AG10803 (cell line): ENCODE measurements at places on chromosomes 13 and 19.

GRCh38 chr13:76641056-76641455 lies 245.1 kb downstream of the KCTD12 start:
- peak; percentile 46 for DNase-seq

GRCh38 chr13:99027661-99028425 lies 50.0 kb upstream of the DOCK9 start:
- no peak for DNase-seq

DNA sequence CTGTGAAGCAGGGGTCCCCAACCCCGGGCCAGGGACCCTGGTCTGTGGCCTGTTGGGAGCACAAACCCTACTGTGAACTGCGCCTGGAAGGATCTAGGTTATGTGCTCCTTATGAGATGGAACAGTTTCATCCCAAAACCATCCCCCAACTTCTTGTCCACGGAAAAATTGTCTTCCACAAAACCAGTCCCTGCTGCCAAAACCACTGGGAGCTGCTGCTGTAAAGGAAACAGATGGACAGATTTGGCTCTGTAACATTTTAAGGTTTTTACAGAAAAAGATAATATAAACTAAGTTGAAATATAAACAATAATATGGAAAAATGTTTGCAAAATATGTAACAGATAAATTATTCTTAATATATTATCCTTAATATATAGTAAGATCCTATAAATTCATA lies 73.7 kb downstream of the COG6 start:
- DNase-seq = peak; percentile 34

GRCh38 chr13:94864474-94864873 lies 152.1 kb upstream of the SOX21 start:
- DNase-seq = no peak

DNA sequence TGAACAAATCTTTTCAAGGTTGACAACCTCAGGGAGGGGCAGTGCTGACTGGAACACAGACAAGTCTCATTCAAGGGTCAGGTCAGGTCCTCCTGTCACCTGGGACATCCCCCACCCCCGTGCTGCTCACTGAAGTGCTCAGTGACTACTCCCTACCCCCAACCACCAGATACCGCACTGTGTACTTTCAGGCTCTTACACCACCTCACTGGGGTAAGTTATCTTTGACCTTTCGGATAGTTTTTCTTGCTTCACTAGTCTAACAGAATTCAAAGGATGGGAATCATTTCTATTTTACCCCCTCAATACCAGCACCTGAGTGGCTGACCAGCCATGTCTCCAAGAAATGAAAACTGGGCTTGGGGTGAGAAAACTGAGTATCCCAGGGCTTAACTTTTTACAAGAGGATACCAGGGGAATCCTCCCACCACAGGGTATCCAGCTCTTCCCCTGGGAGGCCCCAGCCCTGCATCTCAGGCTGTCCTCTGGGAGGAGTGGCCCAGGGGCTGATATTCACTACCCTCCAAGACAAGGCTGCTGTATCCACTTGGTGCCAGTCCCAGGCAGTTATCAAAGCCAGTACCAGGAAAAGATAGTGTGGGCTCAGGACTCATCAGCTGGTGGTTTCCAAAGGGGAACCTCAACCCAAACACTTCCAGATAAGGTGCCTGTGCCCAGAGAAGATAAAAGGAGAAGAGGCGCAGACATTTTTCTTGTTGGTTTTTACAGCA lies 2.1 kb downstream of the ZNF563 start:
- no peak for DNase-seq

GRCh38 chr19:30647891-30648720 lies 275.9 kb downstream of the ZNF536 start:
- peak; percentile 56 for DNase-seq

GRCh38 chr13:93286047-93286446 lies 59.4 kb downstream of the GPC6 start:
- no peak for DNase-seq

- DNase-seq = peak; percentile 17
Observed at GRCh38 chr13:73952648-73953047, 181.6 kb downstream of the KLF12 start.

DNA sequence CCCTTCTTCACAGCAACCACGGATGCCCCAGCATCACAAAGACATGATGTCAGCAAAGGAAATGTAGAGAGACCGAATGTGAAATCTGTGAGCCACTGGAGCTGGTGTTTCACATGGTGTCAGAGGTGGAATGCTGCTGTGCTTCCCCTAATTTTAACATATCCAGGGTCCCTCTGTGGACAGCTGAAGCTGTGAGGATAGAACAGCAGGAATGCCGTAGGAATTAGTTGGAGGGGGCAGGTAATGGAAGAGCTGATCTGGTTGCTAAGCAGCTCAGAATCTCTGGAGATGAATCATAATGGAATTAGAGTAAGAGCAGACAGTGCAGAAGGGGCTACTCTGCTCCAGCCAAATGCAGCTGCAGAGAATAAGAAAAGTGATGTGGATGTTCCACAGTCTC lies 68.9 kb upstream of the ZNF835 start:
- no peak for DNase-seq

DNA sequence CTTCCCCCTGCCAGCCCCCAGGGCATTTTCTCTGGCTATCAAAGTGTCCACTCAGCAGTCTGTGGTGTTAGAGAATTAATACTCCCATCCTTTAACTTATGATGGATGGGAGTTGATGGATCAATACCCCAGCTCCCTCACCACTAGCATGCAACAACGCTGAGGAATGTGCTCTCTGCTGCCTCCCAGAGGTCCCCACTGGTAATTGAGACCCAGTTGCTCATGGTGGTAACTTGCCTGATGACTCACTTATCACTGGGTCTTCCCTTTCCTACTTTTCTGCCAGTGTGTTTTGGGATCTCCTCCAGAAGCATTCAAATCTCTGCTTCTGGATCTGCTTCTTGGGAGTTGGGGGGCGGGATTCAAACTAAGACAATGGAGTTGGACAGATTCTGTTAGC lies 20.3 kb upstream of the CACNA1A start:
- peak; percentile 5 for DNase-seq

DNA sequence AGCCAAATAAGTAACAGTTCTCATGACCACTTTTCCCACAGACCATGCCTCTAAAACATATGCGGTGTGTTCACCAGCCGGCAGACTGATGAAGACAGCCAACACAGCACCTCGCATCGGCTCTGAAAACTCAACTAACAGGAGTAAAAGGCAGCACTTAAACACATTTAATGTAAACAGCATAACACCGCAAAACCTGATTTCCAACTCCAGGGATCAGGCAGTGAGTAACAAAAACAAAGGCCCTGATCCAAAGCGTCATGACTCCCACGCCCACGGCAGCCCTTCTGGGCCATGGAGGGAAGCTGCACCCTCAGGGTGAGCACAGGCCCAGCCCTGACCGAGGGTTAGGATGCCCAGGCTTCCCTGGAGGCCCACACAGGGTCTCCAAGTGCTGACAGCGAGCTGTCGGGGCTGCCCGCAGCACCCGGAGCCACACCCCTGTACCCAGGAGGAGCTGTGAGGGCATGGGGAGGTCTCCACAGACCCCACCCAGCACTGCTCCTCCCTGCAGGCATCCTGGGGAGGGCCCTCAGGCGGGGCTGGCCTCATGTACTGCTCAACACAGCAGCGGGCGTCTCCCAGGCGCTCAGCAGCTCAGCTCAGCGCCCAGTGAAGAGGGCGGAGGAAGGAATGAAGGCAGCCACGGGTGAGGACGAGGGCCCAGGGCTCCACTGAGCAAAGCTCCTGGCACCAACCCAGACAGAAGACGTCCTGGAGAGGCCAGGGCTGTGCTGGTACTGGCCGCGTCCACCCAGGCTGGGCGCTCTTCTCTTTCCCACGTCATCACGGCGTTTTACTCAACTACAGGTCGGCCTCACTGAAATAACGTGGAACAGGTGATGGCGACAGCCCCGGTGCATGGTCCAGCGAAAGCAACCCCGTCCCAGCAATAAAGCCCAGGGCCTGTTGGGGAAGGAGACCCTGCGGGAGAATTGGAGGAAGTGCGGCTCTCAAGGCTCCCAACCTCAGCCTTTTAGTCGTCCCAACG lies 53.7 kb downstream of the RASA3 start:
- peak; percentile 69 for DNase-seq

GRCh38 chr19:23118400-23118799 lies 1.6 kb downstream of the ZNF730 start:
- DNase-seq = no peak
